ENCODE measurements at places on chromosomes 7 and 10. TPM values are rescaled to one million over a fixed set of nuclear protein-coding genes. Genes with fewer than 3 reads are reported as not detected.

Gene SORCS1
- total RNA-seq, result 1.00 TPM

GRCh38 chr10:112202561-112203241 lies 19.1 kb upstream of the GPAM start:
- DNase-seq, result no peak

Gene CYP3A4
- total RNA-seq, result not detected

Gene FIGNL1
- 24.2 TPM for total RNA-seq

DNA sequence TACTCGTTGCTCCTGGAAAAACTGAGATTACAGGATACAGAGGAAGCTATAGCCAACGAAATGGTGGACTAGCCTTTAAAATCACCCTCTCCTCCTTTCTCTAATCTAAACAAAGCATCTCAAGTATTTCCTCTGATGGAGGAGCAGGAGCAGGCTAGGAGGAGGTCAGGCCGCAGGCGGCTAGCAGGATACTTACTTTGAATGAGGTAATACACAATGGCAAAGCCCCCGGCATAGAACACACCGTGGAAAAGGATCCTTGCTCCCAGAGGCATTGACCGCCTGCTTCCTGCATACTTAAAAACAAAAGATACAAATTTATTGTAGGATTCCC lies 64.4 kb downstream of the STK17A start:
- peak; percentile 61 for DNase-seq

DNA sequence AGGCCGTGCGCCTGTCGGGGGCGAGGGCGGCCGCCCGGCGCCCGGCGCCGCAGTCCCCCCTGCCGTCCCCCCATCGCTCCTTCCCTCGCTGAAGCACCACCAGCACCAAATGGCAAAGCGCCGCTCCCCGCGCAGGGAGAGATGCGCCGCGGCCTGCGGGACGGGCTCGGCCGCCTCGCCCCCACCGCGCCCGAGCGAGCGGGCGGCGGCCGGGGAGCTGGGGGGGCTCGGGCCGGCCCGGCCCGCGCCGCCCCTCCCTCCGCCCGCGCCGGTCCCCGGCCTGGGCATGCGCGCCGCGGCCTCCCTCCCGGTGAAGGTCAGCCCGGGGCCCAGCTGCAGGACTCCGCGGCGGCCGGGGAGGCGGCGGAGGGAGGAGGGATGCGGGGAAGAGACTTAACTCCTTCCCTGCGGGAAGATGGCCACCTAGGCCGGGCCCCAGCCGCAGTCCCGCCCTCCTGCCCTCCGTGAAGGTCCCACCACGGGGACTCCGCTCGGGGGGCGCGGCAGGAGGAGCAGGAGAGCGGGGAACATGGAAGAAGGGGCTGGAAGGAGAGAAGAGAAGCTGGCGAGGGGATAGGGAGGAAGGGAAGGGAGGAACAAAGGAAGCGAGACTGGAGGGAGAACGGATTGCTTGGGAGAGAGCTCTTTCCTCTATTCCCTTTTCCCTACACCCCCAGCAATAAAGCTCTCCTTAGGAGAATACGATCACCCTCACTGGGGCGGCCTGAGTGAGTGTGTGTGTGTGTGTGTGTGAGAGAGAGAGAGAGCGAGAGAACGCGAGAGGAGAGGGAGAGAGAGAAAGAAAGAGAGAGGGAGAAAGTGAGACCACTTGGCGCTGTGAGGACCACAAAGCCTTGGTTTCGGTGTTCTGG lies 3.4 kb upstream of the SMARCD3 start:
- peak; percentile 98 for DNase-seq

Gene RTKN2
- 9.5 TPM for total RNA-seq

Gene DCLRE1A
- total RNA-seq, result 14.7 TPM

Gene SPDYE18
- total RNA-seq, result not detected

DNA sequence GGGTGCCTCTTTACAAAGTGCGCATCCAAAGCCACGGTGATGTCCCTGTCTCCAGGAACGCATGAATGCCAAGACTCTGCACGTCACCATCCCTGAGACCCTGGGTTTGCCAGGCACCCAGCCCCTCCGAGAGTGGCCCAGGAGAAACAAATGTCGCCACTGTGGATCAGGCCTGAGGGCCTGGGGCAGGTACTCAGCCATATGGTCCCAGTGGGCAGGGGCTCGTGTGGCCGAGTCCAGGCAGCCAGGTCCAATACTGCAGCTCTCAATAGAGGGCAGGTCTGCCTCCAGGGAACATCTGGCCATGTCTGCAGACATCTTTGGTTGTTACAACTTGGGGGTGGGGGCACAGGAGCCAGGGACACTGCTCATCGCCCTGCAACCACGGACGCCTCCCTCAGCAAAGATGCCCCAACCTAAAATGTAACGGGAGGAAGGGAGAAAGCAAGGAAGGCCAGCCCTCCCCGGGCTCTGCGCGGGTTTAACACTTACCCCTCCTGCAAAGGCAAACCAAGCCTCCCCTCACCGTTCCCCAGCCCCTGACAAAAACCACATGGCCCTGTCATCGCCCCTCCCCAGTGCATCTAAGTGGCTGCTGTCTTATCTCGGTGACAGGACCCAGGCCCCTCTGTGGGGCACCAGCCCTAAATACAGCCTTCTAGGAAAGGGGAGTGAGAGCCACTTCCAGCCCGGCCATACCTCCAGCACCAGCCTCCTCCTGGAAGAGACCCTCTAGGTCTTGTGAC lies 10.3 kb upstream of the PAPOLB start:
- DNase-seq, result peak; percentile 68

- no peak for DNase-seq
Observed at GRCh38 chr7:41816111-41816510, 113.2 kb upstream of the INHBA start.

Gene UTF1
- 8.8 TPM for total RNA-seq

DNA sequence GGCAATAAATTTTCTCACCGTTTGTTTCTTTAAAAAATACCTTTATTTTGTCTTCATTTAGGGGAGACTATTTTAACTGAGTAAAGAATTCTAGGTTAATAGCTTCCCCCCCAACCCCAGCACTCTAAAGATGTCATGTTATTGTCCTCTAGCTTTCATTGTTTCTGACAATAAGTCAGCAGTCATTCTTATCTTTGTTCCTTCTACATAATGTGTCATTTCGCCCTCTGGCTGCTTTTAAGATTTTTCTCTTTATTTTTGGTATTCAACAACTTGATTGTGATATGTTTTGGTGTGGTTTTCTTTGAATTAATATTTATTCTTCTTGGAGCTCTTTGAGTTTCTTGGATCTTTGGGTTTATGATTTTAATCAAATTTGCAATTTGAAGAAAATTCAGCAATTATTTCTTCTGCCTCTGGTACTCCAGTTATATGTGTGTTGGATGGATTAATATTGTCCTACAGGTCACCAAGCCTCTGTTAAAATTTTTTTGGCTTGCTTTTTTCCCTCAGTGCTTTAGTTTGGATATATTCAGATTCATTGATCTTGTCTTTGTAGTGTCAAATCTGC lies 64.6 kb upstream of the ELN start:
- DNase-seq, result no peak

GRCh38 chr10:28431139-28431538 lies 101.8 kb upstream of the WAC start:
- peak; percentile 12 for DNase-seq

DNA sequence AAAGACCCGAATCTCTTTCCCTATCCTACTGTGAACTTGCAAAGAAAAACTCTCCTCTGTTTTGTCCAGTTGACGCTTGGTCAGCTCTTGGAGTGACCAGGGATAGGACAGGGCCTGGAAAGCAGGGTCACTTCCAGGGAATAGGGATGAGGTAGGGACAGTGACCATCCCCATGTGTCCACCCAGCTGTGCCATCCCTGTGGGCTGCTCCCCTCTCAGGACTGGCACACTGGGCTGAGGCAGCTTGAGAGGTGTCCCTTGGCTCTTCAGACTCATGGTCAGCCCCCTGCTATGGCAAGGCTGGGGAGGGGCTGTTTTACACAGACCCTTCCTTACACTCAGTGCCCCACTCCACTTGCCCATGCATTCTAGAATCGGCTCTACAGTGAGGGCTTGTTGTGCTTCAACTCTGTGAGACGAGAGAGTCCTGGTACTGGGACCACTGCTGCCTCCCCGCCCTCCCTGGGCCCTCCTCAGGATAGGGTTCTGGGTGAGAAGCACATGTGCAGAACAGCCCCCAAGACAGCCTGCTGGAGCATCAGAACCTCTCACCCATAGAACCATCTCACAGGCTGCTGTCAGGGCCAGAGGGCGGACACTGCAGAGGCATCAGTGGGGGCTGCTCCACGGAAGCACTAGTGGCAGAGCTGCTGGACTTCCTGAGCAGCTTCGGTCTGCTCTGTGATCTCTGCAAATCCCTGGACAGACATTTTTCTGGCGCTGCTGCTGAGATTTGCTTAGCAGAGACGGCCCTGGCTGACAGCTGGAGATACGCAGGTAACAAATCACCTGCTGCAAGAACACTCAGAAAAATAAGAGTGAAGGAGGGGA lies 202.8 kb upstream of the CXCL12 start:
- no peak for DNase-seq

- peak; percentile 68 for DNase-seq
Observed at GRCh38 chr10:130179640-130180039, 43.4 kb downstream of the GLRX3 start.

GRCh38 chr10:17609523-17610079 lies 7.6 kb downstream of the HACD1 start:
- DNase-seq, result no peak

GRCh38 chr10:47020471-47020870 lies 109.2 kb downstream of the PTPN20 start:
- DNase-seq, result peak; percentile 5

Gene PPP1R9A
- total RNA-seq, result 10.9 TPM

Gene GSTO2
- 20.6 TPM for total RNA-seq

Gene ACTR3C
- 0.73 TPM for total RNA-seq

DNA sequence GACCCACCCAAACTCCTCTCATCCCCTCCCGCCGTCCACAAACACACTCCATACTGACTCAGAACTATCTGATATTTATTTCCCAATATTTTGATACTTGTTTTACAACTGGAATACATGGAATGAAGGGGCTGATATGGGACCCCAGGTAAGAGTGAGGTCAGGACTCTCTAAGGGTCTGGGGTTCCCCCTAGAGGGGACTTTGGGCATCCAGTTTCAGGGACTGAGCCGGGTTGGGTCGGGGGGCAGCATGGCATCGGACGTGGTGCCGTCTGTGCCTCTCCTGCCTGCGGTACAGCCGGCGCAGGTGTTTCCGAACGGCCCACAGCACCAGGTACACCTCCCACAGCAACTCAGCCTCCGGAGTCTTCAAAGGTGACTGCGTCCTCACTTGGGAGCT lies 7.5 kb downstream of the SPACDR start:
- peak; percentile 82 for DNase-seq

Gene AMPH
- total RNA-seq, result 2.8 TPM

Gene CHST15
- 15.7 TPM for total RNA-seq

Gene DUSP5
- 25.1 TPM for total RNA-seq

DNA sequence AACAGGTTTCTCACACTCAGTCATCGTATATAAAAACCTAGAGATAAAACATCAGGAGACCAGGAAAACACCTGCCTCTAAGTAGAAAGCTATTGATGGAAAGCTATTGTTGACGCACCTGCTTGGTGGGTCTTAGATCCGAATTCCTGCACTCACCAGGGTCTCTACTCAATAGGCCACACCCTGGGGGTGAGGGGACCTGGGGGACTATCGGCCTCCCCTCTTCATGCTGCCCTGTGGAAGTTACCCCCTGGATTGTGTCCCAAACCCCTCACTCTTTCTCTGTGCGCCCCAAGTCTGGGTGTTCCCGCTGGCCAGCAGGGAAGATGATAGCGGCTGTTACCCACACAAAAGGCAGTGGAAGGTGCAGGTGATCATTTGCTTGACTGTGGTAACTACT lies 313.0 kb downstream of the WDR37 start:
- peak; percentile 69 for DNase-seq

DNA sequence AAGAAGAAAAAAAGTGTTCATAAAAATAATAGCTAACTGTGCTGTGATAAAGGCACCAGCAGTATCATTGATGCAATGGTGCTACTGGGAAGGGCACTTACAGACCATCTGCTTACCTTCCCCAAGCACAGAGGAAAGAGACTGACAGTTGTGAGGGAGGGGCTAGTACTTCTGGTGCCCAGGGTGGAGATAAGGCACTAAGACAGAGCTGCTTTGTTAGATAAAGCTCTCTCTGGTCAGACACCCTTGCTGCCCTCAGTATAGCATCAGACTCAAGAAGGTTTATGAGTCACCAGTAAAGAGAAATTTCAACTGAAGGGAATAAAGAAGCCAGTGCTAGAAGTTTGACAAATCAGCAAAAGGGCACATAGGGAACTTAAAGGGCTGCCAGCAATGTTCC lies 325.6 kb downstream of the HPSE2 start:
- no peak for DNase-seq
